ENCODE measurements at places on chromosomes 5 and 9. TPM values are rescaled to one million over a fixed set of nuclear protein-coding genes. Genes with fewer than 3 reads are reported as not detected.

FAM78A gene
- 5.0 TPM for polyA plus RNA-seq

IFNA2 gene
- polyA plus RNA-seq, result not detected

DNA sequence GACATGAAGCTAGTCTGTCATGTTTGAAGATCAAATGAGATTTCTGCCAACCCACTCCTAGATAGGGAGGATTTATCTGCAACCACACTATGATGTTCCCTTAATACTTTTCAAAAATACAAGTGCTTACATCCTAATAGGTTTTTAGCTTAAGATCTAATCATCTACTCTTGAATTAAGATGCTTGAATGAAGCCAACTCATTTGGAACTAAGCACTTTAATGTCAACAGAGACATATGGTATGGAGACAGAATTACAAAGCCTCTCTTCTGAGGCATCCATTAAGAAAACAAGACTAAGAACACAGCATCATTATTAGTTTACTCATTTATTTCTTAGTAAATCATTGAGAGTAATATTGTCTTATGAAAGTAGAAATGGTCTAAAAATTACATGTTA lies 139.3 kb upstream of the NFIB start:
- no peaks in the 10 kb centered on the region for H3K4me1 ChIP-seq
- H3K4me3 ChIP-seq, result no peak overlapping the region
- H3K36me3 ChIP-seq, result no peaks in the 10 kb centered on the region
- no peak for DNase-seq

- peaks cover 5% of the 10 kb centered on the region for H3K4me1 ChIP-seq
- DNase-seq, result no peak
- H3K4me3 ChIP-seq, result no peak overlapping the region
- H3K27ac ChIP-seq, result no peak overlapping the region
Measured at GRCh38 chr5:146344155-146345118, 5.8 kb downstream of the POU4F3 start.

GRCh38 chr9:112403614-112404201 lies 23.8 kb downstream of the HSDL2 start:
- H3K36me3 ChIP-seq, result peaks cover 18% of the 10 kb centered on the region
- no peak overlapping the region for H3K4me3 ChIP-seq
- H3K27me3 ChIP-seq, result no peaks in the 10 kb centered on the region
- H3K4me1 ChIP-seq, result no peaks in the 10 kb centered on the region

- no peak overlapping the region for H3K4me3 ChIP-seq
- no peaks in the 10 kb centered on the region for H3K27me3 ChIP-seq
- no peak overlapping the region for H3K27ac ChIP-seq
- no peaks in the 10 kb centered on the region for H3K4me1 ChIP-seq
Measured at GRCh38 chr5:93320920-93321445, 260.0 kb downstream of the NR2F1-AS1 start.

GRCh38 chr9:78490231-78490630 lies 193.3 kb downstream of the PSAT1 start:
- DNase-seq, result no peak
- H3K4me1 ChIP-seq, result no peaks in the 10 kb centered on the region
- peaks cover 5% of the 10 kb centered on the region for H3K27me3 ChIP-seq
- no peak overlapping the region for H3K4me3 ChIP-seq

DNA sequence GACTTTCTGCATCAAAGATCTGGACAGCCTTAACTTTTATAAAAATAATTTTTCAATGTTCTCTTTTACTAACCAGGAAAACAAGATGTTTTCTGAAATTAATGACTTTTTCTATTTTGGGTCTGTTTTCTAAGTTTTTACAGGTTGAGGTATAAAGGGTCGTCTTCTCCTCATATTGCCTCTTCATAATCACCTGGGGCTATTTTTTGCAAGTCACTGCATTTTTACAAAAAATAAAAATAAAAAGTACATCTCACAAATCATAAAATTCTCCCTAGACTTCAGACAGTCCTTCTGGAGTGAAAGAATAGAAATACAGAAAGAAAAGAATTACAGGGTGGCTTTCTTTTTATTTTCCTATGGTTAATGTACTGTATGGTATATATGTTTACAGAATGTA lies 168.5 kb downstream of the PALM2AKAP2 start:
- no peak overlapping the region for H3K27ac ChIP-seq
- no peaks in the 10 kb centered on the region for H3K36me3 ChIP-seq
- H3K4me3 ChIP-seq, result no peak overlapping the region
- no peaks in the 10 kb centered on the region for H3K4me1 ChIP-seq
- DNase-seq, result no peak

Measured in immature natural killer cell (primary cell).